ENCODE measurements at places on chromosomes 13 and 19.

DNA sequence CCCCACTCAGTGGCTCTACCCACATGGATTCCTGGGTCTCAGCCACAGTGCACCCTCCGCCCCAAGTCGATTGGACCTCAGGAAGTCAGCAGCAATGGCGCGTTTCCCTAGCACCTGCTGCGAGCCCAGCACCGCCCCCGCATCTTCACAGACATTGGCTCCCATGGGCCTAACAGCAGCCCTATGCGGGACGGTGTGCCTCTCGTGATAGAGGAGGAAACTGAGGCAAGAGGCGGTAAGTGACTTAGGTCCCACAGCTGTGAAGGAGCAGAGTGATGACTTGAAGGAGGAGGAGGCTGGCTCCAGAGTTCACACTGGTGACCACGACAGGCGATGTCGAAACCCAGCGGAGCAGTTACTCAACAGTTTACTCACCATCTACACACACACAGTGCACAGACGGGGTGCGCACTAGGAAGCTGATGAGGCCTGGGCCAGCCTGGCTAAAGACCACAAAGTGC is 104.5 kb upstream of the SOX1 start:
- no peak for DNase-seq

DNA sequence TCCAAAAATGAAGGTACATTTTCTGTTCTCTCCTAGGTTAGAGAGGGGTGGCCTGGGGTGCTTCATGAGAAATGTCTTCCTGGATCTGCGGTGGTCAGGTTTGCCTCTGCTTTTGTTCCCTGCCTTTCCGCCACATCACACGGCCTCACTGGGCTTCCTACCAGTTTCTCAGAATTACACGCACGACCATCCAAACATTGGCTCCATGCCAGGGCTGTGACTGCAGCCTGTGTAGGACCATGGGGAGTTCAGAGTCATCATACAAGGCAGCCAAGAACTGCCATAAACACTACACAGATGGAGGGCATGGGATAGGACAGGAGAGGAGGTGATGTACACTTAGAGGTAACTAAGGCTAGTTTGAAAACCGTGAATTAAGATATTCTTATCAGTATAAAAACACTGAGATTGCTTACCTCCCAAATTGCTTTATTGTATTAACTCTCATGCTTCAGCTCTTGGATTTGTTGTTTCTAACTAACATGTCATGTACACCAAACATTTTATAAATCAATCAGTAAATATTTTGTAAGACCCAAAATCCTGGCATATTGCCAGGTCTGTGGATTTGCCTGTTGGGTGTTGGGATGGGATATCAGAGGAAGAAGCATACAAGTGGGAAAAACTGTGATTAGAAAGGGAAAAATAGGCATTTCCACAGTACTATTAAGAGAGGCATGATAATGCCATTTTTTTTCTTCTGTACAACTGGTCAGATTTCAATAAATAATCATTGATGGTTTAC is 45.2 kb downstream of the CDADC1 start:
- DNase-seq = no peak

DNA sequence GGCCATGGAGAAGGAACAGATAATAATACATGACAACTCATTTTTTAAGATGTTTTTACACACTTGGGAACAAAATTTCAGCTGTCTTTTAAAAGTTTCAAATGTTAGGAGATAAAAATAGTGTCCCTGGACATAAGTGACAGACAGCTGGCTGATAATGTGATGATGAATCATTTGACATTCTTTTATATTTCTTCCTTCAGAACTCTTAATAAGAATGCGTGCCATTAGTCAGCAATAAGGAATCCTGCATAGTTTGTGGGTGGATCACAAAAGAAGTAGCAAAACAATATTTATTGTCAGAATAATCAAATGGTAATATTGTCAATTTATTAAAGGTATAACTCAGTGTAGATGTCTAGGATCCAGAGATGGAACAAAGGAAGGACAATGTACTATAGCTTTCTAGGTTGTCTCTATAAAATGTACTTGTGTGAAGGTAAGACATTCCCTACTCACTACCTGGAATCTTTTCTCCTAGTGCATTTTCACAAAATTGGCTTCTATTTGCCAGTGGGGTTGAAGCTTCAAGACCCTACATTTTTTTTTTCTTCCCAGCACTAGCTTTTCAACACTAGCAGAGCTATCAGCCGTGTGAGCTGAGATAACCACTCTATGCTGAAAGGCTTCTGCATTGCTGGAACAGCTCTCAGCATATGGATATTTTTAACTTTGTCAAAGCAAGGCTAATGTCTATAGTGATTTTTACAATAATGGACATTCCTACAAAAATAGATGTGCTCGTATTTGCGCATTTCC is 175.6 kb upstream of the SLITRK6 start:
- no peak for DNase-seq

DNA sequence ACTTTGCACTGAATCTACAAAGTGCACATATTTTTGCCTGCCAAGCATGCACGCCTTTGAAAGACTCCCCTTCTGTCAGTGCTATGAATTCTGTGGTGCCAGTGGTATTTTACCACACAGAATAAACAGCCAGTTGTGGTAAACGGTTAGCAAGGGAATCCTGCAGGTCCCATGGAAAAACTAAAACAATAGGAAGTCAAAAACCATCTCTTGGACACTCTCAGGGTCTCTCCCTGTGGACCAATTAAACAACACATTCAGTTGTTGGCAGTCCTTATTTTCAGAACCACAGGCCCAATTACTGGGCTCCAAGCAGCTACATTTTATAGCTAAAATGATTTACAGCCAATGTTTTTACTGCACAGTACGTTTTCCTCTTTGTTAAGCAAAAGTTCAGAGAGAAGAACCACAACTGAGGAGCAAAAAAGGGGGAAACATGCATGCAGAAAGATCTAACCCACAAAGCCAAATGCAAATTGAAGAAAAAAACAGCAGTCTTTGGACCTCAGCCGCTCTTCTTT is 116.9 kb downstream of the KCTD12 start:
- DNase-seq = no peak

GRCh38 chr13:58087566-58087965 is 456.0 kb downstream of the PCDH17 start:
- no peak for DNase-seq

GRCh38 chr19:524062-524674 is 7.4 kb upstream of the CDC34 start:
- no peak for DNase-seq

- no peak for DNase-seq
Measured at GRCh38 chr13:43831088-43831487, 44.3 kb upstream of the ENOX1 start.

DNA sequence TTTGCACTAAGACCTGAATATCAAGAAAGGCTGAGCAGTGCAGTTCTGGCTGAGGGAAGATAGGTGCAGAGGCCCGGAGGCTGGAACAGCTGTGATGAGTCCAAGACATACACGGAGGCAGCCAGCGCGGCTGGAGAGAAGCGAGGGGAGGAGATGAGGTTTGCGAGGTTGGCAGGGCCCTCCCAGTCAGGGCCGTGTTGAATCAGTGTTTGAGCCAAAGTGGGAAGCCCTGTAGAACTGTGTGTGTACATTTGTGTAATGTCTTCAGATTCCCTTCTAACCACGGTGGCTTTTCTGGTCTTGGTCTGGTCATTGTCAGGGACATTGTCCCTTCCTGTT is 34.9 kb downstream of the PAK4 start:
- DNase-seq = no peak

DNA sequence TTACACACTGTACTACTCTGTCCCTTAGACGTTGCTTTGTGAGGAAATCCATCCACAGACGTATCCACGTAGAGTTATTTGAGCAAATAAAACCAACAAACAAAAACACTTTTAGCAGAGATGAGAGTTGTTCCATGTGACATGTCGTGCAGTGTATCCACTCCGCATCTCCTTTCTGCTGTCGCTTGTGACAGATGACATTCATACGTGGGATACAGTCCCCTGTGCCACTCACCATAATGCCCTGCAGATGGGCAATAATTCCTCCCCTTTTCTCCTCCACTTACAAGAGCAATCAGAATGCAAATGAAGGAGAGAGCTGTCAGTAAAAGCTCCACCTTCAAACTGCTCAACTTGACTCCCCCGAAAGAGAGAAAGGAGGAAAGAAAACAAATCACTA is 26.0 kb downstream of the IRS2 start:
- DNase-seq = no peak

- no peak for DNase-seq
Measured at GRCh38 chr13:111584101-111584672, 263.7 kb downstream of the TEX29 start.

- DNase-seq = peak; percentile 81
Measured at GRCh38 chr13:40629678-40630384, 36.6 kb downstream of the FOXO1 start.

DNA sequence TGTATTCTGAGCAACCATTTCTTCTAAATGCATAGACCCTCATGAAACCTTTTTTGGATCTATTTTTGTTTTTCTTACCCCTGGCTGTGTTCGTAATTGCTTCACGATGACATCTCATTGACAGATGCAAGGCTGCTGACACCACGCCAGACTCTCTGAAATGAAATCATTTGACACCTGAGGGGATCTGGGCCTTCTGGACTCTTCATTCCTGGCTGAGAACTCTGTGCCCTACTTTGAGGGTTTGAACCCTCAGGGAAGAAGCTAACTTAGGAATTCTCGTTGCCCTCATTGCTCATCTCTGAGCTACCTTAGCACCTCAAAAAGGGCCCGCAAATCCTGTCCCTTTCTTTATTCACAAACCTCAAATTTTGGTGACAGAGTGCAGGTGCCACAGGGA is 40.5 kb upstream of the NBEA start:
- DNase-seq = no peak

DNA sequence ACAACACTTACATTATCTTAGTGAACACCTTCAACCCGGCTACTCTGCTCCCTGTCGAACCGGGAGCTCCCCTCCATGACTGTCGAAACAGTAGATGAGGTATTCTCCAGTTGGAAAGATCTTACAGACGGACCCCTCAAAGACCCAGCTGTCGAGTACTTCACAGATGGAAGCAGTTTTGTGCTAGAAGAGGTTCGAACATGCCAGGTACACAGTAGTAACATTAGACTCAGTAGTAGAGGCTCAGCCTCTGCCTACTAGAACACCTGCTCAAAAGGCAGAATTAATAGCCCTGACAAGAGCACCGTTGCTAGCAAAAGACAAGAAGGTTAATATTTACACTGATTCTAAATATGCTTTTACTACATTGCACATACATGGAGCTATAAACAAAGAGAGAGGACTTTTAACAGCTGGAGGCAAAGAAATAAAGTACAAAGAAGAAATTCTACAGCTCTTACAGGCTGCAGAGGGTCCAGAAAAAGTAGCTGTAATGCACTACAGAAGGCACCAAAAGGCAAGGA is 13.6 kb upstream of the SLC15A1 start:
- no peak for DNase-seq

DNA sequence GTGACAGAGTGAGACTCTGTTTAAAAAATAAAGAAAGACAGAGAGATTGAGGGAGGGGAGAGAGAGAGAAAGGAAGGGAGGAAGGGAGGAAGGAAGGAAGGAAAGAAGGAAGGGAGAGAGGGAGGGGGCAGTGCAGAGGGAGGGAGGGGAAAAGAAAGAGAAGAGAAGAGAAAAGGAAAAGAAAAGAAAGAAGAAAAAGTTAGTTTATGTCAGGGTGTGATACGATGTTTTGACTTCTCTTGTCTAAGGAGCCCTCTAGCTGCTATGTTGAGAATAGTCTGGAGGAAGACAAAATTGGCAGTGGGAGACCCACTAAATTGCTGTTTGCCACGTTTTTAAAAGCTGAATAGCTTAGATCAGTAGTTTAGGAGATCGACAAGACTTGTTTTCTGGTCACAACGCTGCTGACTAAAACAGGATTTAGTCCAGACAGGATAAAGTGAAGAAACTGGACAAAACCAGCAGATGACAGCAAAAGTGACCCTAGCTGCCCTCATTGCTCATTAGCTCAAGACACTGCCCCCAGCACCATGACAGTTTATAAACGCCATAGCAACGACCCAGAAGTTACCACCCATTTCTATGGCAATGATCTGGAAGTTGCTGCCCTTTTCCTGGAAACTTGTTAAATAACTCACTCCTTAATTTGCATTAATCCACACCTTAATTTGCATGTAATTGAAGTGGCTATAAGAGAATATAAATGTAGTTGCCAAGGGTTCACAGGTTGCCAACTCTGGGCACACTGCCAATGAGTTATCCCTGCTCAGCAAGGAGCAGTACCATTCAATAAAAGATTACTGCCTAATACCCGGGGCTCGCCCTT is 11.1 kb downstream of the TEX101 start:
- no peak for DNase-seq

DNA sequence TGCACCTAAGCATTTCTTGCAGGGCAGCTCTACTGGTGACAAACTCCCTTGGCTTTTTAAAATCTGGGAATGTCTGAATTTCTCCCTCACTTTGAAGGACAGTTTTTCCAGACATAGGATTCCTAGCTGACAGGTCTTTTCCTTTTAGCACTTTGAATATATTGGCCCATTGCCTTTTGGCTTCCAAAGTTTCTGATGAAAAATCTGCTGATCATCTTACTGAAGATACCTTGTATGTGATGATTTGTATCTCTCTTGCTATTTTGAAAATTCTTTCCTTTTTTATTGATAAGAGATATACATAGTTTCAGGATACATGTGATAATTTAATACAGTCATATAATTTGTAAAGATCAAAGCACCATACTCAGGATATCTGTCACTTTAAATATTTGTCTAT is 211.1 kb downstream of the ZIC5 start:
- DNase-seq = no peak

DNA sequence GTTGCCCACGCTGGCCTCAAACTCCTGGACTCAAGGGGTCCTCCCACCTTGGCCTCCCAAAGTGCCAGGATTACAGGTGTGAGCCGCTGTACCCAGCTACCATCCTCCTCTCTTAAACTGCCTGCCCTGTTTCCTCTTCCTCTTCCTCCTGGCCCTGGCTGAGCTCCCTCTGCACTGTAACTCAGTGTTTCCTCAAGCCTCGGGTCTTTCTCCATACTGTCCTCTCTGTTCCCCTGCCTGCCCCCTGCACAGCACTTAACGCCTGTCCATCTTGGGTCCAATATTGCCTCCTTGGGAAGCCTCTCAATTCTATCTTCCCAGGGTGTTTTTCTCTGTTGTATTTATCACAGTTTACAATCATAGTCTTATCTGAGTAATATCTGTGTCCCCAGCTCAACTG is 6.1 kb downstream of the LIPE start:
- no peak for DNase-seq

DNA sequence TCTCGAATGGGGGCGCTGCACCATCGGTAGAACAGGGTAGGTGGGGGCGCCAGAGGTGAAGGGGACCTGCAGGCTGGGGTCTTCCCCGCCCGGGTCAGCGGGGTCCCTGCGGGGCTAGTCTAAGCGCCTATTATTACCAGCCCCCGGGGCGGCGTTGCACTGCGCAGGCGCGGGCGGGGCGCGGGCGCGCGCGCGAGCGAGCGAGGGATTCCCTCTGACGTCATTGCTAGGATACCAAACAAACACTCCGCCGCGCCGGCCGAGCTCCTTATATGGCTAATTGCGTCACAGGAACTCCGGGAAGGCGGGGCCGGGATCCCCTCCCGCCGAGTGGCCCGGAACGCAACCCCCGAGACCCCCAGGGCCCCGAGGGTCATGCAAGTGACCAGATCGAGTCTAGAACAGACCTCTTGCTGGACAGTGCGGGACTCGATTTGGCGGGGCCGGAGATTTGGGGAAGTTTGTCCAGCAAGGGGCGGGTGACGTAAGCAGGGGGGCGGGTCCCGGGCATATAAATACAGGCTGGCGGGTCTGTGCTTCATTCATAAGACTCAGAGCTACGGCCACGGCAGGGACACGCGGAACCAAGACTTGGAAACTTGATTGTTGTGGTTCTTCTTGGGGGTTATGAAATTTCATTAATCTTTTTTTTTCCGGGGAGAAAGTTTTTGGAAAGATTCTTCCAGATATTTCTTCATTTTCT is at the start of gene FOSB:
FOSB (plus strand) TSS at position 541 of the 703 bp plus-strand sequence. CDS start 591 bp downstream, outside the sequence.
- DNase-seq = peak; percentile 96

All from GM12865 (cell line).